ENCODE measurements at places on chromosomes 4 and X. TPM values are rescaled to one million over a fixed set of nuclear protein-coding genes. Genes with fewer than 3 reads are reported as not detected.

CTAG1A gene
- not detected for total RNA-seq

ITIH6 gene
- not detected for total RNA-seq

UGT8 gene
- 20.0 TPM for total RNA-seq

AIMP1 gene
- 53.5 TPM for total RNA-seq

PF4V1 gene
- not detected for total RNA-seq

TNMD gene
- not detected for total RNA-seq

GYPA gene
- total RNA-seq = not detected

RHOXF2B gene
- total RNA-seq = not detected

EFHC2 gene
- total RNA-seq = not detected

ANKRD50 gene
- 0.61 TPM for total RNA-seq

MAB21L2 gene
- total RNA-seq = not detected

CLNK gene
- total RNA-seq = 0.58 TPM

TTC29 gene
- not detected for total RNA-seq

SHROOM2 gene
- total RNA-seq = not detected

PDGFC gene
- not detected for total RNA-seq

HOPX gene
- total RNA-seq = 13.2 TPM

HDX gene
- total RNA-seq = 2.9 TPM

TEX13A gene
- total RNA-seq = not detected

GAR1 gene
- total RNA-seq = 21.0 TPM

MMRN1 gene
- total RNA-seq = 0.16 TPM

CT45A2 gene
- not detected for total RNA-seq

MAGEA9B gene
- not detected for total RNA-seq

CT45A3 gene
- not detected for total RNA-seq

SLBP gene
- 37.8 TPM for total RNA-seq

XAGE1A gene
- not detected for total RNA-seq

DUX4 gene
- total RNA-seq = not detected

INTS6L gene
- total RNA-seq = 23.3 TPM

ERVMER34-1 gene
- total RNA-seq = not detected

FGFBP2 gene
- 0.20 TPM for total RNA-seq

All from activated B cell treated with CpG ODN at 0.5 μM for 24 hours (primary cell).